Keratinocyte (primary cell): ENCODE measurements at places on chromosomes 1 and 21.
A peak's percentile ranks its signal among the peaks of the same experiment; 100 is the strongest.

DNA sequence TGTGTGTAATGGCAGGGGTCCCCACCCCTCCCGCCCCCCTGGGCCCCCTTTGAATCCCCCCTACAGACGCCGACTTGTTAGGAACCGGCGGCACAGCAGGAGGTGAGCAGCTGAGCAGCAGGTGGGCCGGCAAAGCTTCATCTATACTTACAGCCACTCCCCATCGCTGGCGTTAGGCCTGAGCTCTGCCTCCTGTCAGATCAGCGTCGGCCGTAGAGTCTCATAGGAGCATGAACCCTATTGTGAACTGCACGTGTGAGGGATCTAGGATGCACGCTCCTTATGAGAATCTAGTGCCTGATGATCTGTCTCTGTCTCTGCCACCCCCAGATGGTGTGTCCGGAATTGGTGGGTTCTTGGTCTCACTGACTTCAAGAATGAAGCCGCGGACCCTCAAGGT lies 14.9 kb upstream of the VPS26C start:
- no peak for DNase-seq
- no peak overlapping the region for H3K4me3 ChIP-seq
- H3K27me3 ChIP-seq, result no peaks in the 10 kb centered on the region
- H3K27ac ChIP-seq, result no peak overlapping the region

GRCh38 chr1:201192261-201192788 lies 1.7 kb downstream of the IGFN1 start:
- H3K4me1 ChIP-seq, result peaks cover 20% of the 10 kb centered on the region
- H3K27ac ChIP-seq, result no peak overlapping the region
- no peak overlapping the region for H3K4me3 ChIP-seq
- peaks cover 10% of the 10 kb centered on the region for H3K27me3 ChIP-seq
- no peaks in the 10 kb centered on the region for H3K36me3 ChIP-seq
- DNase-seq, result no peak

GRCh38 chr1:15757016-15757543 lies 1.5 kb upstream of the FBLIM1 start:
- no peaks in the 10 kb centered on the region for H3K27me3 ChIP-seq
- H3K27ac ChIP-seq, result no peak overlapping the region
- no peak for DNase-seq
- peaks cover 6% of the 10 kb centered on the region for H3K36me3 ChIP-seq
- peaks cover 30% of the 10 kb centered on the region for H3K4me1 ChIP-seq

GRCh38 chr1:201423655-201424054 lies 2.1 kb upstream of the TNNI1 start:
- no peaks in the 10 kb centered on the region for H3K4me1 ChIP-seq
- no peak for DNase-seq
- H3K27ac ChIP-seq, result no peak overlapping the region

- no peak overlapping the region for H3K4me3 ChIP-seq
- H3K4me1 ChIP-seq, result no peaks in the 10 kb centered on the region
- no peak for DNase-seq
- no peak overlapping the region for H3K27ac ChIP-seq
- no peaks in the 10 kb centered on the region for H3K36me3 ChIP-seq
- H3K27me3 ChIP-seq, result no peaks in the 10 kb centered on the region
Observed at GRCh38 chr1:177010211-177010825, 154.2 kb downstream of the ASTN1 start.

GRCh38 chr1:25023826-25024225 lies 93.8 kb upstream of the RUNX3 start:
- no peak overlapping the region for H3K27ac ChIP-seq
- no peak for DNase-seq
- peaks cover 9% of the 10 kb centered on the region for H3K4me1 ChIP-seq
- H3K27me3 ChIP-seq, result no peaks in the 10 kb centered on the region

DNA sequence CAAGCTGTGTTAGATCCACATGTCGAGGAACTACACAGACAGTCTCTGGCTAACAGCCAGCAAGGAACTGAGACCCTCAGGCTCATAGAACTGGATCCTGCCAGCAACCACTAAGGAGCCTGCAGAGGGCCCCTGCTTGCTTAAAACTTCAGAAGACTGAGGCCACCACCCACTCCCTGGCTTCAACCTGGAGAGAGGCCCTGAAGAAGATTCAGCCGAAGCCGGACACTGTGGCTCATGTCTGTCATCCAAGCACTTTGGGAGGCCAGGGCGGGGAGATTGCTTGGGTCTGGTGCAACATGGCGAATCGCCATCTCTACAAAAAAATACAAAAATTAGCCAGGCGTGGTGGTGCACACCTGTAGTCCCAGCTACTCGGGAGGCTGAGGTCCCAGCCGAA lies 92.6 kb upstream of the TMPRSS2 start:
- peaks cover 9% of the 10 kb centered on the region for H3K4me1 ChIP-seq
- H3K27me3 ChIP-seq, result no peaks in the 10 kb centered on the region
- H3K36me3 ChIP-seq, result no peaks in the 10 kb centered on the region
- no peak overlapping the region for H3K4me3 ChIP-seq
- DNase-seq, result no peak
- no peak overlapping the region for H3K27ac ChIP-seq

GRCh38 chr1:155322953-155323728 lies 2.4 kb downstream of the RUSC1 start:
- H3K4me1 ChIP-seq, result peaks cover 17% of the 10 kb centered on the region
- DNase-seq, result peak; percentile 71
- H3K4me3 ChIP-seq, result peak overlapping the region; percentile 82
- H3K27ac ChIP-seq, result no peak overlapping the region

DNA sequence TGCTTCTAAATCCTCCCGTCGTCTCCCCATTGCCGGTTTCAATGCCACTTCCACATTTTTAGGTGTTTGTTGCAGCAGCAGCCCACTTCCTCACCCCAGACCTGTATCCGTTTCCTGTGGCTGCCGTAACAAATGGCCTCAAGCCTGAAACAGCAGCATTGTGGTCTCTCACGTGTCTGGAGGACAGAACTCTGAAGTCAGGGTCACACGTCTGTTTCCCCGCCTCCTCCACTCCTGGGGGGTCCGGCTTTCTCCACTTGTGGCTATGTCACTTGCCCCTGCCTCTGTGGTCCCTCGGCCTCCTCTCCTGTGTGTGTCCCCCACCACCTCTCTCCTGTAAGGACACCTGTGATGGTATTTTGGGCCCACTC lies 21.8 kb downstream of the TRPM2 start:
- H3K27ac ChIP-seq, result no peak overlapping the region
- H3K36me3 ChIP-seq, result no peaks in the 10 kb centered on the region
- no peak for DNase-seq
- no peak overlapping the region for H3K4me3 ChIP-seq
- H3K27me3 ChIP-seq, result peaks cover 10% of the 10 kb centered on the region

DNA sequence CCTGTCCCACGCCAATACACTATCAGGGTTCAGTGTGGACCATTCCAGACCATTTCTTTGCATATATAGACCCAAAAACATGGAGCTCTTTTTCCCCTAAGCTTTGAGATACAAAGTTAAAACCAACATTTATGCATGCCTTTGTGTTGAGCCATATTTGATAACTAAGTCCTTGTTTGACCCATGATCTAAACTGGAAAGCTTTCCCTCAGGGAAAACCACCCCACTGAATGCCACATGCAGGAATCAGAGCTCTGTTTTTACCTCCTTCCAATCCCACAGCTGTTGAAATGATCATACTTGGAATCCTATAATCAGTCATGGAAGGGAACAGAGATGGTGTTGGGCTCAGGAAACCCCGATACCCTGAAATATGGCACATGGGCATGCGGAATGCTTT lies 14.8 kb upstream of the SLC45A1 start:
- H3K4me3 ChIP-seq, result no peak overlapping the region
- no peaks in the 10 kb centered on the region for H3K36me3 ChIP-seq
- H3K27me3 ChIP-seq, result no peaks in the 10 kb centered on the region
- DNase-seq, result no peak
- no peaks in the 10 kb centered on the region for H3K4me1 ChIP-seq

DNA sequence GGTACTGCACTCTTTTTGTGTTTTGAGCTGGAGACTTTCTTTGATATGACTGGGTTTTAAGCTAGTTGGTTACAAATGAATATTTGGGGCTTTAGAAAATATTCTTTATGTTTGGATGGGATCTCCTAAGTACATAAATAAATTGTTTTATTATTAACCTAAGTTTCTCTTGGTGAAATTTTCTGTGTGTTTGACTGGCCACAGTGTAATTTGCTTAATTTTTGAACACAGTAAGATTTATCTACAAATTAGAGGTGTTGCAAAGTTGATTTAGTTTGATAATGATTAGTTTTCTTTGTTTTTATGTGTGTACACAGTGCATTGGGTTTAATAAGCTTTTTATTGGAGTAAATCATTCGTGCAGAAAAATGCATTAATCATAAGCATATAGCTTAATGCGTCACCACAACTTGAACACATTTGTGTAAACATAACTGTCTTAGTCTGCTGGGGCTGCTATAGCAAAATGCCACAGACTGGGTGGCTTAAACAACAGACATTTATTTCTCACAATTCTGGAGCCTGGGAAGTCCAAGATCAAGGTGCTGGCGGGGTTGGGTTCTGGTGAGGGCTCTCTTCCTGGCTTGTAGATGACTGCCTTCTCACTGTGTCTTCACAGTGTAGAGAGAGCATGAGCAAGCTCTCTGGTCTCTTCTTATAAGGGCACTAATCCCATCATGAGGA lies 17.4 kb upstream of the SLC6A9 start:
- no peaks in the 10 kb centered on the region for H3K27me3 ChIP-seq
- H3K4me3 ChIP-seq, result no peak overlapping the region
- no peak for DNase-seq
- H3K27ac ChIP-seq, result peak overlapping the region; percentile 35
- H3K36me3 ChIP-seq, result no peaks in the 10 kb centered on the region

- H3K36me3 ChIP-seq, result no peaks in the 10 kb centered on the region
- no peak overlapping the region for H3K4me3 ChIP-seq
- H3K27me3 ChIP-seq, result no peaks in the 10 kb centered on the region
- no peak overlapping the region for H3K27ac ChIP-seq
- no peaks in the 10 kb centered on the region for H3K4me1 ChIP-seq
Observed at GRCh38 chr1:170836141-170836540, 99.2 kb upstream of the MROH9 start.

DNA sequence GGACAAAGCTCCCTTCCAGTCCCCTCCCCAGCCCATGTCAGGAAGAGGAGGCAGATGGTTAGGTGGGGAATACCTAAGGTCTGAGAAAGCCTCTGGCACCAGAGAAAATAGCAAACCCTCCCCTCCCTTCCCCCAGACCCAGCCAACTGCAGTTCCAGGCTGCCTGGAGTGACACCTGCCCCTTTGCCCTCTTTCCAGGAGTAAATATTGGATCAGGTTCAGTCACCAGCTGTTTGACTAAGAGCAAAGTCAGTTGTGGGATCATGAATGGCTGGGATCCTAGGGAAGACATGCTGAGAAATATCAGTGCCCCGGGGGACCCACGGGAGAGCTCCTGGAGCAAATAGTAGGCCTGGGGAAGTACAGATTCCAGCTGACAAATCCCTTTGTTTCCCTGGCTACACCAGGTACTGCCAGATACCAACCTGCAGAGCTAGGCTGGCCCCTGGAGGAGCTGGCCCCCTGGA lies 12.2 kb upstream of the CDK18 start:
- no peaks in the 10 kb centered on the region for H3K36me3 ChIP-seq
- peaks cover 7% of the 10 kb centered on the region for H3K27me3 ChIP-seq
- H3K27ac ChIP-seq, result no peak overlapping the region
- H3K4me3 ChIP-seq, result no peak overlapping the region
- DNase-seq, result no peak

DNA sequence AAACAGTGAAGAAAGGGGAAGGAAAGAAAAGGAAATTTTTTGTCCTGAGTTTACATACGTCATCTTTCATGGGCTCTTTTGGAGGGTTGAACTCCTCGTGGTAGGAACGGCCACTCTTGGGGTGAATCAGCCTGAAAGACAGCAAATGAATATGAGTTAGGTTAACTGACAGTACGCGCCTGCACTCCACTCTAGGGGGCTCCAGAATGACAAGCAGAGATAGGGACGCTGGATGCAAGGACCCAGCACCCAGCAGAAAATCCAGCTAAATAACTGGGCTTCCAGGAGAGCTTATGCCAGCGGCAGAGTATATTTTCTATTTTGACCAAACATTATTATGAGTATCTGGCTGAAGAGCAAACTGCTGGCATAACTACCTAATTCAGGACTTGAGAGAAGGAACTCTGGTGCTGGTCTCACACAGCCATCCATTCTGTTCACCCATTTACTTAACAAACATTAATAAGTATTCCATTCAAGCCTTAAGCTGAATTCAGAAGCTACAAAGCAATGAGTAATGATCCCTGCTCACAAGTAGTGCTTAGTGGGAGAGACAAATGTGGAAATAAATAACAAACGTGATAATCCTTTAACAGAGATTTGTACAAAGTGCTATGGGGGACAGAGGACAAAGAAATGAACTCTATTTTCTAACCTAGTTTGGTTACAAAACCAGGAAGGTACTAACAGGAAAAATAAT lies 22.1 kb downstream of the AK2 start:
- no peak overlapping the region for H3K27ac ChIP-seq
- H3K27me3 ChIP-seq, result no peaks in the 10 kb centered on the region
- H3K36me3 ChIP-seq, result peaks cover 47% of the 10 kb centered on the region
- no peak overlapping the region for H3K4me3 ChIP-seq
- no peak for DNase-seq

DNA sequence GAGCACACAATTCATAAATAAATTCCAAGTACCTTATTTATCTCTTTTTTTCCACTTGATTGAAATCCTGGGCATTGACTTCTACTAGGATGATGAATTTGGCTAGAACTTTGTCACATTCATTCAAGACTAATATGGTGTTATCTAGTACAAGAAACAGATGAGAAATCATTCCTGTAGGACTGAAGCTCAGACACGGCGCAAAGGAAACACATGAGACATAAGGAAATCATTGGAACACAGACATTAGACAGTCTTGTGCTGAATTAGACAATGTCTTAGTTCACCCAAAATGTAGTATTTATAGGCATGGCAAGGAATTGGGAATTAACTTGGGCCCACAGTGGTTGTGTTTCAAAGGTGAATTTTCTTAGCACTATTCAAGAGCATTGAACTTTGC lies 305.7 kb downstream of the SETD4 start:
- DNase-seq, result no peak
- no peaks in the 10 kb centered on the region for H3K36me3 ChIP-seq
- H3K27me3 ChIP-seq, result no peaks in the 10 kb centered on the region
- no peak overlapping the region for H3K27ac ChIP-seq
